NCI-H1417 (cell line): ENCODE measurements at places on chromosomes 1 and 21.

- DNase-seq = no peak
These were observed 294.0 kb upstream of the ADGRL2 start for GRCh38 chr1:81506699-81507098.

DNA sequence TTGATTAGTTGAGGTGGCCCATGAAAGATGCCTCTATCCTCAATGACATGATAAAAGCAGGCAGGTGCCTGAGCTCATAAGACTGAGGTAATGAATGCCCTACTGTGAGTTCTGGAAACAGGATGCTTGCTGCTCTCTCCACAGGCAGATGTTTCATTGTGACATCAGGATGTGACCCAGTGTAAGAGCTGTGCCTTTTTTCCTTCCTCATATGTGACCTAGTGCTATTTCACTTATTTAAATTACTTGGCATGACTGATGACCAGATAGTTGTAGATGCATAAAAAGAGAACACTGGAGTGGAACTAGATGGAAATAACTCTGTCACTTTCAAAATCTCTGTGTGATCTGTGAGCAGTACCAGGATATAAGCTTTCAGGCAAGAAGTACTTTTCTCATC is 31.9 kb downstream of the KIF14 start:
- DNase-seq = no peak

DNA sequence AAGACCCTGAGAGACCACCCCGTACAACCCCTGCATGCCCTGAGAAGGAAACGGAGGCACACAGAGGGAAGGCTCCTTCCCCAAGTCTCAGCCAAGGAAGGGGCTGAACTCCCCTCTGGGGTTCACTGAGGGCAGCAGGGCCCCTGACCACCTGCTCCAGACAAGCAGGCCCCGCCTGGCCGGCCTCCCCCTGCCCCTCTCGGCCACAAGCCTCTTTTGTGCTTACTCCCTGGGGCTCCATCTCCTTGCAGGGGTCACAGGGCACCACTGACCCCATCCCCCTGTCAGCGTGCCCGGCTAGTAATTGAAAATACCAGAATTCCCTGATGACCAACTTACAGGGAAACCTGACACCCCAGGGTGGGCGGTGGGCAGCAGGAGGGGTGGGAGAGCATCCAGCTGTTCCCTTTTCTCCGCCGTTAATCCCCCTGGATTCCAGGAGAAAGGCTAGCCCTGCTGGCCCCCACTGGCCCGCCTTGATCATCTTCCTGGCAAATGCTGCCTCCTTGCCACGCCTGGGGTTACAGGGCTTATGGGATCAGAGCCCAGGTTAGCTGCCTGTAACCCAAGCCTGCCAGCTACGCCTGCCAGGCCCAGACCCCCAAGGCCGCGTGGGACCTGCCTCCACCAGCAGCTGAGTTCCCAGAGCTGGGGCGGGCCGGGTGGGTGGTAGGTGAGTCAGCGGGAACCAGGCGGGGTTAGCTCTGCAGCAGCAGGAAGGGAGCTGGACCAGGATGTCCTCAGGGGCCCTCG is 96.1 kb downstream of the LACTBL1 start:
- DNase-seq = no peak

GRCh38 chr1:6448749-6449631 is 17.0 kb downstream of the TNFRSF25 start:
- peak; percentile 25 for DNase-seq

DNA sequence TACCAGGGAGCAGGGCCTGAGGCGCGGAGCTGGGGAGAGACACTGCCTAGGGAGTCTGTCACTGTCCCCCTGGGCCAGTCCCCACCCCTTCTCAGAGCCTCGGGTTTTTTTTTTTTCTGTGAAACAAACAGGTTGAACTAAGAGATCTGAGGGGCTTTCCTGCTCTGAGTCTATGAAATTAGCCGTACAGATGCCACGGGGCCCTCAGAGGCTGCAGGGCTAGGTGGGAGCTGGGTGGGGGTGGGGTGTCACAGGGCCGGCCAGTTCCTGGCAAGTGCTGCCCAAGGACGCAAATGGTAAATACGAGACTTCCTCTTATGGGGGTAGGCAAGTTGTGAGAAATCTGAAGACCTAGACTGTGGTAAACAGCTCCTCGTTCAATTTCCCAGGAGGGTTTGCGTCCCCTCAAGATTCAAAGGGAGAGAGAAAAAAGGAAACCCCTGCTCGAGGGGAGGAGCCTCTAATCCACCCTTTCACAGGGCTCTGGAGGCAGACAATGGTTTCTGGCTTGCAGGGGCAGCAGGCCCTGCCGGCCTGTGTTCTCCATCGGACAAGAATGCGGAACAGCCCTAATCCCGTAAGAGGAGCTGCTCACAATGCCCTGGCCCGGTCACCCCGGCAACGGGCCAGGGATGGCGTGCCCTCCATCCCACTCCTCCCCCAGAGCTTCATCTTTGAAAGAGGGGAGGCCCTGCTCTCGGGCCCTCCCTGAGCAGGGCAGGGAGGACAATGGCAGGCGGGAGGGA is 7.8 kb downstream of the NUAK2 start:
- peak; percentile 82 for DNase-seq

DNA sequence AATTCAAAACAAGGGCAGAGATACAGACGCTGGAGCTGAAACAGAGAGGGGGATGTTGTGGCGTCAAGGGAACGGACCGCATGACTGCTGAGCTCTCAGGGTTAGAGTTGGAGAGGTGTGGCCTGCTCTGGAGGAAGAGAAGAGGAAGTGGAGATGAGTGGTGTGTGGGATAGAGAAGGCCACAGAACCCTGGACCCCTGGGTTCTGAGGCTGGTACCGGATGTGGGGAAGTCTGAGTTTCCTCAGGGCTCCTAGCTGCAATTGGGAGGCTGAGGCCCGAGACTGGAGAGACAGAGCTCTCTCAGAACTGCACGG is 1.8 kb downstream of the BCAN start:
- no peak for DNase-seq

DNA sequence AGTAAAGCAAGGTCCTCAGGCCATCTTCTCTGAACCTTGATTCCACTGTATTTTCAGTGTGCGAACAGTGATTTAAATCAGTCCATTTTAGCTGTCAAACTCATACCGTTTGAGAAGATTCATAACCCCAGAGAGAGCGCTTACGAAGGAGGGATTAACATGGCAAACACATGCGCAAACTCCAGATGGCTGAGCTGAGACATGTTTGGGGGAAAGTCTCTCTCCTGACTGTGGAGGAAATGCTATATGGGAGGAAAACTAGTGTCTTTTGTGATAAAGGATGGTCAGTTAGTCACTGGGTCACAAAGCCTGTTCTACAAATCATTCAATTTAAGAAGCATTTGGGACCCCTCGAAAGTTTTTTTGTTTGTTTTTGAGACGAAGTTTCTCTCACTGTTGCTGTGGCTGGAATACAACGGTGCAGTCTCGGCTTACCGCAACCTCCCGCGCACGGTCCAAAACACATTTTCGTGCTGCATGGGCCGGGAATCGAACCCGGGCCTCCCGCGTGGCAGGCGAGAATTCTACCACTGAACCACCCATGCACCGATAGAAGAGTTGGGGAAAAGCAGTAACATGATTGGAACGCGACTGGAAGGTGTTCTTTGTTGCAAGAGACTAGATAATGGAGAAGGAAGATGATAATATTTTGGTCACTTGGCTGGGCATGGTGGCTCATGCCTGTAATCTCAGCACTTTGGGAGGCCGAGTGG is 58.4 kb upstream of the CXADR start:
- no peak for DNase-seq

DNA sequence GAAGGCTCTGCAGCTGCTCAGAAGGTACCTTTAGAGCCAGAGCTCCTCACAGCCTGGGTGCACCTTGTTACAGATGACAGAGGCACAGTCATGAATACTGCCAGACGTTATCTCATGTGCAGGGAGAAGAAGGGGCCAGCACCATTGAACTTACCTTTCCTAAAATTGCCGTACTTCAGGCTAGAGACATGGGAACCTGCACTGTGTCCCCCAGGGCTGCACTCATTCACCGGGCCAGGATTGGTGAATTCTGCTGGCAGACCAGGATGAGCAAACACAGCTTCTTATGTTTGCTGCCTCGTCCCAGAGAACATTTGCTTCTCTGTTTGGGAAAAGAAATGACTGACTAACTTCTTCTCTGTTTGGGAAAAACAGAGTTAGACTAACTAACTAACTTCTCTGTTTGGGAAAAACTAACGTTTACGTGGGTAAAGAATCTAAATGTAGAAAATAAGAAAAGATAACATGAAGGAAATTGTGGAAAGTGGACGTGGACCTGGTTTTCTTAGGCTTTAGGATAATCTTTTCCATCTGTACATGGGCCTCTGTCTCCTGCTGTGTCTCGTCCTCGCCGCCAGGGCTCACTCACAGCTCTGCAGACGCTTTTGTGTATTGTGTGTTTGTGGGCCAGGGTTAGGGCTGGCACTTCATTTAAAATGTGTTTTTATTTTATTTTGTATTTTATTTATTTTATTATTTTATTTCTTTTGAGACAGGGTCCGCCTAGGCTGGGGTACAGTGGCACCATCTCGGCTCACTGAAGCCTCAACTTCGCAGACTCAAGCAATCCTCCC is 9.9 kb downstream of the OBSCN start:
- DNase-seq = no peak

DNA sequence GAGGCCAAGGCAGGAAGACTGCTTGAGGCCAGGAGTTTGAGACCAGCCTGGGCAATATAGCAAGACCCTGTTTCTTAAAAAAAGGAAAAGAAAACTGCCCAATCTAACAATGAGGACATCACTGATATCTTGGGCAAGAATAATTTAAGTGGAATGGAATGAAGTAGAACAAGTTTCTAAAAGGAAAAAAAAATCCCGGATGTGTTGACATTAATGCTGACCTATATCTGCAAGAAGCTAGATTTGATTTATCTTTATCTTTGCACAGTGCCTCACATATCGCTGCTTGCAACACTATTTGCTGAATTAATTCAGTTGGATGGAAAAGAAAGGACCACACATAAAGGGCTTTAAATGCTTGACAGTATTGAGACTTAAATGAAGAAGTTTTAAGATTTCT is 27.8 kb downstream of the DIPK1A start:
- no peak for DNase-seq

DNA sequence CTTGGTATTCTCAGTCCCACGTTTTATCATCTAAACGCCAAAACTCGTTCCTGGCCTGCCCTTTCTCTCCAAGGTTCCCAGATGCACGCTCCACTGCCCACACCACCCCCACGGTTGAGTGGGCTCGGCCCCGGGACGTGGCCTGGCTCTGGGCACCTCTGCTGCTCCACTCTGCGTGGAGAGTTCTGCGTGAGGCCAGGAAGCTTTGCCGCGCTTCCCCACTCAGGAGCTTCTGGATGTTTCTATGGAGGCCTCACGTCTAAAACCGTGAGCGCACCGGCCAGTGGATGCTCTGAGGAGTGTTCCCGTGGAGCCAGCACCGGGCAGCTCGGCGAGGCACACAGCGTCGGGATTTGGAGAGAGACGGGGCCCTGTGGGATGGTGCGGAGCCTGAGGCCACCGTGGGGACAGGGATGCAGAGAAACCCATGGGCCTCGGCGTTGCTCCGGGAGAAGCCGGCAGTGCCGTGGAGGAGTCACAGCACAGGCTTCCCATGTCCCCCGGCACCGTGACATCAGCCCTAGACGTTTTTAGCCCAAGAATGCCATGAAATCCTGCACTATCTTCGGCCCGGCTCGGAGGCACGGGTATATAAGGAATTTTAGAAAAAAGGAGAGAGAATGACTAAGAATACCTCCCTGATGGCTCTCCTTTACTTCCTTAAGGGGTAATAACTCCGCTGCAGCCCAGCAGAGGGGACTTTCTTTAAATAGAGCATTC is 125.9 kb downstream of the PRDM16 start:
- DNase-seq = no peak

DNA sequence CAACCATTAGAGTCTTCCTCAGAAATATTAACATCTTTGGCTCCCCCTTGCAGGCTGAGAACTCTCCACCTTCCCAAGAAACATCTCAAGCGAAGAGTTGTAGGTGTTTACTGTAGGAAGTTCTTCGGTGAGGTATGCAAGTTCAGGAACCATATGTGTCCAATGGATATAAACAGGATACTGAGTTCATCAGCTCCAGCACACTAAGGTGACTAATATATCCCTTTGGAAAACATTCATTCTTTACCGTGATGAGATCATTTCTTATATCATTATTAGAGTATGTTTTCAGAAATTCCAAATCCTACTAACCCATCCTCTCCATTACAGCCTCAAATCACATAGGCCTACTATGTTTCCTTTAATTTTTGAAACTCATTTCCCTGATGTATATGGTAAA is 37.3 kb upstream of the PRMT6 start:
- no peak for DNase-seq

DNA sequence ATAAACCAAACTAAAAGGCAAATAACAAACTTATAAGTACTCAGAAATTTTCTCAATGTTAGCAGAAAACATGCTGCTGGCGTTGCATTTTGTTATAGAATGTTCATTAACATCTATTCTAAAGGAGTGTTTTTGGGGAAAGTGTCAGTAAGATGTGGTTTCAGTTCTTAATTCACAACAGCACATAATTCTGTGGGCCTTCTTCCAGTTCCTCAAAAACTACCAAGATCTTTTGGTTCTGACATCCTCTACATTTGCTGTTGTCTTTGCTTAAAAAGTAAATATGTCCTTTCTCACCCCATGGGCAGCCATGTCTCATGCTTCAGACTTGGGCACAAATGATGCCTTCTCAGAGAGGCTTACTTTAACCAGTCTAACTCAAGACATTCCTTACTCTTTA is 152.5 kb downstream of the CDC7 start:
- DNase-seq = no peak
